Mesothelial cell of epicardium (in vitro differentiated cells): ENCODE measurements at places on chromosomes 13 and 19.
A peak's percentile ranks its signal among the peaks of the same experiment; 100 is the strongest.

DNA sequence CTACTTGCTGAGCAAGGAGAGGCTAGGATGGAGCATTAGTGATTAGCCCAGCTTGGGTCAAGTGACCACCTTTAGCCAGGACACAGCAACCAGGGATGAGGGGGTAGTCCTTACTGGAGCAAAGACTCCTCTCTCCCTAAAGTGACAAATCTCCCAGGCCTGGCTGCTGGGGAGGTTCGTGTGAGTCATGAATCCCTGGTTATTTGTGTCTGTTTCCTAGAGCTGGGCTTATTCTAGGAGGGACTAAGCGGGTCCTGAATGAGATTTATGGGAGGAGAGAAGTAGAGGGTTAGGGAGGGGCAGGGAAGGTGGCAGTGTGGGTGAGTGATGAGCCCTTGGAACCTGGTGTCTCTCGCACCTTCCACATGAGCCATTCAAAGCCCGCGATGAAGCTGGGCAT lies 487.3 kb downstream of the TSHZ3 start:
- no peak for DNase-seq

- no peak for DNase-seq
These were observed 1.7 kb upstream of the SLITRK5 start for GRCh38 chr13:87669379-87669978.

- no peak for DNase-seq
These were observed 14.3 kb downstream of the HNRNPUL1 start for GRCh38 chr19:41278478-41278877.

DNA sequence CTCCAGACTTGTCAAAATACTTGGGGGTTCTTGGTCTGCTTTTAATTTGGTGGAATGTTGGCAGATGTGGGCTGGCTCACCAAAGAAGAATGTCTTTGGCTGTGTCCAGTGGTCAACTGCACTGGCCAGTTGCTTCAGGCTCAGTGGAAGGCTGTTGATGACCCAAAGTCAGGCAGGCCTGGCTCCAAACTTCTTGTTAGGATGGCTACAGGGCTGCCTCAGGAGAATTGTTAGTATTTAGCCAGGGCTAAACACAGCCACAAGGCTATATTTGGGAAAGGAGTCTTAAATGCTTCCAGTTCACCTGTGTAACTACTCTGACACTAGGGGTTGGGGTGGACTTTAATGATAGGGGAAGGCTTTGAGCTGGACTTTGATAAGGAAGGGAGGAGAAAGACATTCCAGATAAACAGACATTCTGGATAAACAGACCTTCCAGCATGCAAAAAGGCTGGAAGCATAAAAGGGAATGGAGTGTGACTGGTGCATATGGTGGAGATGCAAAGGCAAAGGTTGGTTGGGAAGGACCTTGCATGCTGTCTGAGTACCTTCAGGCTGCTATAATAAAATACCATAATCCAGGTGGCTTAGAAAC lies 116.8 kb downstream of the FOXO1 start:
- no peak for DNase-seq

DNA sequence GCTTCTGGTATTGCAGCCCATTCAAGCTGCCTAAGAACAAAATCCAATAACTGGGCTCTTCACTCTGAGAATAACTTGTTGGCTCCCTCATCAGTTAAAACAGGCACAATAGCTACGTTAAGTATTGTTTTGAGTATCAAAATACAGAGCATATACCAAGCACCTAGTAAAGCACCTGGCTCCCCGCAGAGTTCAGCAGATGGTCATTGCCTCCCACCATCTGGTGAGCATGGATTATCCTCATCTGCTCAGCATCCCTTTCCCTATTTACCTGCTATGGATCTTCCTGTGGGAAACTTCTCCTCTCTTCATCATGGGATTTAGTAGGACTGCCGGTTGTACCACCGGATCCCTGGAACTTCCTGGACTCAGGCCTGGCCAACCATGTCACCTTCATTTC lies 199.2 kb upstream of the MAB21L1 start:
- DNase-seq: no peak

GRCh38 chr19:49361438-49362047 lies 673 bp downstream of the TEAD2 start:
- DNase-seq: peak; percentile 75

GRCh38 chr19:35248310-35249145 lies at the start of gene LSR:
TSS of gene LSR (plus strand) at chr19:35249002. CDS start at chr19:35249023, 21 bp downstream.
- DNase-seq: peak; percentile 74

DNA sequence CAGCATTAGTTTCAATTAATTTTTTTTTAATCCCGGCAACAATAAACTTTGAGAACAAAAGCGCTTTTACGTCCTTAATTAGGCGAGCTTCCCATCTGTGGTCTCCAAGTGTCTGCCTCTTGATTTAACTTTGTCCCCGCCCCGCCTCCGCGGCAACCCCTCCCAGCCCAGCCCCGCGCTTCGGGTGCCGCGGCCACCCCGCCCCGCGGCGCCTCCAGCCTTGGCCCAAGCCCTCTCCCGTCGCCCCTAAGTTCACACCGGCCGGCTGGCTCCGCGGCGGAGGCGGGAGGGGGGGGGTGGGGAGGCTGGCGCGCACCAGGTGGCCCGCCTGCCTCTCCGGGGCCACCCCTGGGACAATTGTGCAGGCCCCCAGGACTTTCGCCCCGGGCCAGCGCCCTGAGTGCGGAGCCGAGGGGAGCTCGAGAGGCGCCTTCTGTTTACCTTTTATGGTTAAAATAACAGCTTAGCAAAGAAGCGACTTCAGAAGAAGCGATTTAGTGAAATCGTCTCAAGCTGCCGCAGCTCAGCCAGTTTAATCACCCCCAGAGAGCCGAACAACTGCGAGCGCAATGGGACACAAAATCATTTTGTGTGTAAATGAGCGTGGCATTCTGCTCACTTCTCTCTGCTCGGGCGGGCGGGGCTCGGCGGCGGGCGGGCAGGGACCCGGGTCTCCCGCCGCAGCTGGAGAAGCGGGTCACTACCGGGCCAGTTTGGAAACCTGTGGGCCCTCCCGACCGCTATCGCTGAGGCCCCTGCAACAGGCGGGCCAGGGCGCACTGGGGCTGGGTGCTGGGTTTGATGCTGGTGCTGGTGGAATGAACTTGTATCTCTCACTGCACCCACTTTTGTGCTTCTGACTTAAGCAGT lies 1.4 kb downstream of the KCTD15 start:
- no peak for DNase-seq

GRCh38 chr19:41225238-41226052 lies 6.4 kb downstream of the AXL start:
- DNase-seq: no peak

DNA sequence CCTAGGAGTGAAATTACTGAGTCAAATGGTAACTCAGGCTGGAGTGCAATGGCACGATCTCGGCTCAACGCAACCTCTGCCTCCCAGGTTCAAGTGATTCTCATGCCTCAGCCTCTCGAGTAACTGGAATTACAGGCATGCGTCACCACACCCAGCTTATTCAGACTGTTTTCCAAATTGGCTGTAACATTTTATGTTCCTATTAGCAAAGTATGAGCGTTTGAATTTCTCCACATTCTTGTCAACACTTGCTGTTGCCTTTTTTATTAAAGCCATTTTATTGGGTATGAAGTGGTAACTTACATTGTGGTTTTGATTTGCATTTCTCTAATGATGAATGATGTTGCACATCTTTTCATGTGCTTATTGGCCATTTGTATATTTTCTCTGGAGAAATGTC lies 7.9 kb downstream of the IPO5 start:
- DNase-seq: no peak

- no peak for DNase-seq
These were observed 81.0 kb downstream of the GPC6 start for GRCh38 chr13:93307651-93308050.

GRCh38 chr13:99157046-99157445 lies 43.6 kb upstream of the UBAC2 start:
- DNase-seq: no peak

DNA sequence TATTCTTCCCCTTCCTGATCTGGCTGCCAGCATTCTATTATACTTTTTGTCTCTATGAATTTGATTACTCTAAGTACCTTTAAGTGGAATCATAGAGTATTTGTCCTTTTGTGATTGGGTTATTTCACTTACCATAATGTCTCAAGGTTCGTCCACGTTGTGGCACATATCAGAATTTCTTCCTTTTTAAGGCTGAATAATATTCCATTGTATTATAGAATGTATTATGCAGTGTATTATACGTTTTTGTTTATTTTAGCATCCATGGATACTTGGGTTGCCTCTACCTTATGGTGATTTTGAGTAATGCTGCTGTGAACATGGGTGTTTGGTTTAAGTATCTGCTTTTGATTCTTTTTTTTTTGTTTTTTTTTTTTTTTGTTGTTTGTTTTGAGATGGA lies 19.3 kb downstream of the URI1 start:
- DNase-seq: no peak

- no peak for DNase-seq
These were observed 762.1 kb upstream of the ARGLU1 start for GRCh38 chr13:107329991-107330390.

DNA sequence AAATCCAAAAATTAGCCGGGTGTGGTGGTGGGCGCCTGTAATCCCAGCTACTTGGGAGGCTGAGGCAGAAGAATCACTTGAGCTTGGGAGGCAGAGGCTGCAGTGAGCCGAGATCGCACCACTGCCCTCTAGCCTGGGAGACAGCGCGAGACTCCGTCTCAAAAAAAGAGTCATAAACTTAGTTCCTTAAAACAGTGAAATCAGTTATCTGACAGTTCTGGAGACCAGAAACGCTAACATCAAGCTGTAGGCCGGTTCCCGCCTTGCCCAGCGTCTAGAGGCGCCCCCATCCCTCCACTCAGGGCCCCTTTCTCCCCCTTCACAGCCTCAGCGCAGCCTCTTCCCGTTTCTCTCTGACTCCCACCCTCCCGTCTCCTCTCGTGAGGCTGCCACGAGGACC lies 11.9 kb downstream of the ADAT3 start:
- no peak for DNase-seq

DNA sequence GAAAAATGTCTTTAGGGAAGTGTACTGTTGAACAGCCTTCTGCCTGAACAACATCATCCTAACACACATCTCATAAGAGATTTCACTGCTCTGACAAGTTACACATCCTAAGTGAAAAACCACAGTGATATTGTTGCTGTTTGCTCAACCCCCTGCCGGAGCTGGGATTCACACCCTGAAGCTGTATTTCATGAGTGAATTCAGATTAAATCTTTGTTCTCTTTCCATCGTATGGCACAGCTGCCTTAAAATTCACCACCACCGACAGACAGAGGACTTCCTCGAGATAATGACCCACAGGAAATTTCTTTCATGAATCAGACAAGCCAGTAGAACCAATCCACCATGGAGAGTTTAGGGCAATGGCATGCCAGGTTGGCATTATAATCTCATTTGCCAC lies 280.8 kb downstream of the DCT start:
- no peak for DNase-seq

DNA sequence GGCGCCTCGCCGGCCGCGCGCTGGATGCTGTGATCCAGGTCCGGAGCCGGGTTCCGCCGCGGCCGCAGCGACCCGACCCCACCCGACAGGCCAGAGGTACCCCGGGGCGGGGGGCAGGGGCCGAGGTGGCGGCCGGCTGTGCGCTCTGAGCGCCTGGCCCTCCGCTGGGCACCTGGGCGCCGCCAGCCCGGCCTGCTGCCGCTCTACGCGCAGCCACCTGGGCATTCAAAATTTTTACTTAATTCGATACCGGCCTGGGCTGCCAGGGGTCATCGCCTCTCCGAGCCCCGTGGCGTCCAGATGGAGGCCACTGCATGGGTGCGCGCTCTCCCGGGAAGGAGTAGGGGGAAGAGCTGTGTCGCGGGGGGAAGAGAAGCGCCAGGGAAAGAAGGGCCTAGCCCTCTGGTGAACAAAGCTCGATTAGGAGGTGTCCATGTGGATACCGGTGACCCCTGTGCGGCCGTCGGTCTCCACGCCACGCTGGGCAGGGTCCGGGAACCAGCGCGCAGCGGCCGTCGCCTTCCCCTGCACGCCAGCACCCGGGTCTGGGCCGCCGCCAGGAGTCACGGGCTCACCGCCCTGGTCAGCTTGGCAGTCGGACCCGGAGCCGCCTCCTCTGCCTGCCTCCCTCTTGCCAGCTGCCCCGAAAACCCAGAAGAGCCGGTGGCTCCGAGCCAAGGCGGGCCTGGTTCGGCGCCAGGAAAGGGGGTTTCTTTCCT lies 666 bp downstream of the BIVM start:
- peak; percentile 60 for DNase-seq

- DNase-seq: no peak
These were observed 356.6 kb downstream of the TDRD3 start for GRCh38 chr13:60753641-60754040.

GRCh38 chr19:15241259-15241910 lies 9.1 kb upstream of the EPHX3 start:
- no peak for DNase-seq

DNA sequence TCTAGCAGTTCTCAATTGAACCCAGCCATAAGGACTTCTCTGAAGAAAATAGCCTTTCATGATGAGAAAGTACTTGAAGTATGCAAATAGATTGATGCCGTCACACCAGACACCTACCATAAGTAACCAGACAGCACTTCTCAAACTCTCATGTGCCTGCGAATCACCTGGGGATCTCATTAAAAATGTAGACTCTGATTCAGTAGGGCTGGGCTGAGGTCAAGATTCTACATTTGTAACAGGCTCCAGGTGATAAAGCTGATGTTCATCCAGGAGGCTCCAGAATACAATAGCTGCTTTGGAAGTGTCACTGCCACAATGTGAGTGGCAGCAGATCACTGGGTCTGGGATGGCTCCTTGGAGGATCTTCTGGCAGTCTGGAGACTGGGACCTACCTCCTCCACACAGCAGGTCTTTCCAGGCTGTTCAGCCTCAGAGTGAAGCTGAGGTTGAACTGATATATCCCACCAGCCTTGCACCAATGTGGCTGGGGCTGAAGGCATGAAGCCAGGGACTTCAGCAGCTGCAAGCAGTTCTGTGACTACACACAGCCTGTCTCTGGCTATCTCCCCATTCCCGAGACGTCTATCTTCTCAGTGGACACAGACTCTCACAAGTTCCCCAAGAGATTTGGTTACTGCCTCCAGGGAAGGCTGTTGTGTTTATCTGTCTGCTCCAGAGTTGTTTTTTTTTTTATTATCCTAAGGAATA lies 9.1 kb downstream of the MBNL2 start:
- no peak for DNase-seq

DNA sequence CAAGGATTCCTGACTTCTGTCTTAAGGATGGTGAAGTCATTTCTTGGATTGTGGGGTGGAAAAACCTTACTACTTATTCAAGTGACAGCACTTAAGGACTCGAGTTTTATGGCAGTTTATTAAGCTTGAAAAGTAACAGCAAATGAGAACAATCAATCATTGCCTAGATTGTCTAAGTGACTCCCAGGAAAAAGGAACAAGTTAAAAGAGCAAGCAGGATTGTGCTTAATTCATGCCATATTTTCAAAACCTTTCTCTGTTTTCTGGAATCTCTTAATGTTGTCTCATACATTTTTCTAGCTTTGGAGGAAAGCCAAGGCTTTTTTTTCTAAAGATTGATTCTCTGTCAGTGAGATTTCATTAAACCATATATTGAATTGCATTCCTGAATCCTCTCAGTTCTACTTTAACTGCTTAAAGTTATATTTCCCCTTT lies 236.2 kb upstream of the HTR2A start:
- DNase-seq: no peak

DNA sequence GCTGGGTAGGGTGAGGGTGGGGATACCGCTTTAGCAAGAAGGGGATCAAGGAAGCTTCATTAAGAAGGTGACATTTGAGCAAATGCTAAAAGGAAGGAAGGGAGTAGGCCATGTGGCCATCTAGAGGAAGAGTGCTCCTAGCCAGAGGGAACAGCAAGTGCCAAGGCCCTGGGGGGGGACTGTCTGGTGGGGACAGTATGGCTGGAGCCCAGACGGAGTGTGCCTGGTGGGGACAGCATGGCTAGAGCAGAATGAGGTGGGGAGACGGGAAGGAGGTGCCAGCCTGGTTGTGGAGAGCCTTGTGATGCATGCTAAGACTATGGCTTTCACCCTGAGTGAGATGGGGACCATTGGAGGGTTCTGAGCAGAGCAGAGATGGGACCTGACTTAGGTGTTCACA lies 2.1 kb upstream of the TGFB1 start:
- no peak for DNase-seq
